ENCODE measurements at places on chromosomes 7 and 10. TPM values are rescaled to one million over a fixed set of nuclear protein-coding genes. Genes with fewer than 3 reads are reported as not detected.

The NKX1-2 gene
- total RNA-seq = 0.79 TPM

The NUTM2A gene
- 1.2 TPM for total RNA-seq

The OPN4 gene
- not detected for total RNA-seq

The POR gene
- 40.3 TPM for total RNA-seq

The MAGI2 gene
- 61.3 TPM for total RNA-seq

DNA sequence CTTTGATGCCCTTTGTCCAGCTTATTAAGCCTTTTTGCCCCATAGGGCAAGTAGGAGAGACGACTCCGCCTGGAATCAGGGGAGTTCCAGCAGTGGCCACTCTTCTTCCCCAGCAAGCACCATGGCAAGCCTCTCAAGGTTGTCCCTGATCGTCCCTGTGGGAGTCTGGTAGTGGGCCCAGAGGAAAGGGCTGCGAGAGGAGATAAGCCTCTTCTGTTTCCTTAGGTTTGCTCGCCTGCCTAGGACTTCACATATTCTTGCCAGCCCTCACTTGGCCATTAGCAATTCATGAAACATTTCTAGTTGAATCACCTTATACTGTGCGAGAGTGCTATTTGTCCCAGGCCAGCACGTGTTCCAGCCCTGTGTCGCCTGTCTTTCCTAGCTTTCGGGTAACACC is 47.8 kb upstream of the CPN1 start:
- no peak overlapping the region for H3K27ac ChIP-seq
- peaks cover 2% of the 10 kb centered on the region for H3K4me1 ChIP-seq
- H3K4me3 ChIP-seq = no peak overlapping the region
- DNase-seq = no peak
- H3K36me3 ChIP-seq = no peaks in the 10 kb centered on the region

- H3K27ac ChIP-seq = no peak overlapping the region
- no peaks in the 10 kb centered on the region for H3K27me3 ChIP-seq
- DNase-seq = no peak
- H3K4me3 ChIP-seq = no peak overlapping the region
Measured at GRCh38 chr7:86600506-86601290, 43.0 kb upstream of the GRM3 start.

- no peak for DNase-seq
- no peak overlapping the region for H3K27ac ChIP-seq
- H3K4me1 ChIP-seq = peaks cover 17% of the 10 kb centered on the region
- no peak overlapping the region for H3K4me3 ChIP-seq
- peaks cover 8% of the 10 kb centered on the region for H3K27me3 ChIP-seq
Measured at GRCh38 chr7:131103997-131104396, 223.7 kb upstream of the MKLN1 start.

GRCh38 chr7:29605671-29606070 is 42.0 kb downstream of the PRR15 start:
- no peaks in the 10 kb centered on the region for H3K4me1 ChIP-seq
- H3K4me3 ChIP-seq = no peak overlapping the region
- no peak overlapping the region for H3K27ac ChIP-seq

DNA sequence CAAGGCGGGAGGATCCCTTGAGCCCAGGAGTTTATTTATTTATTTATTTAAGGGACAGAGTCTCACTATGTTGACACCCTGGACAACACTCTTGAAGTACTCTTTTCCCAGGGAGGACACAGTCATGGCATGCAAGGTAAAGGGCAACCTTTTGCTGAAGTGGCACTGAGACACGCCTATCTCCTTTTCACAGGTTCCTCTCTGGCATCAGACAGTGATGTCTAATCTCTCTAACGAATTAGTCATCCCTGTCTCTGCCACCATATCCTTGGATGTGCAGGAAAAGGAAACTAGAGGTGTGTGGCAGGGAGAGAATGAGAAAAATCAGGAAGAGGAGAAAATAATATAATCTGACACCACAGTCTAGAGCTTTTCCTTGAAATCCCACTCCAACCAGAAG is 19.5 kb downstream of the CPVL start:
- H3K27ac ChIP-seq = no peak overlapping the region
- no peak for DNase-seq
- no peaks in the 10 kb centered on the region for H3K27me3 ChIP-seq
- no peaks in the 10 kb centered on the region for H3K4me1 ChIP-seq
- no peaks in the 10 kb centered on the region for H3K36me3 ChIP-seq
- H3K4me3 ChIP-seq = no peak overlapping the region

- no peak overlapping the region for H3K27ac ChIP-seq
- H3K36me3 ChIP-seq = no peaks in the 10 kb centered on the region
- H3K4me1 ChIP-seq = peaks cover 15% of the 10 kb centered on the region
- no peaks in the 10 kb centered on the region for H3K27me3 ChIP-seq
Measured at GRCh38 chr10:86160890-86161585, 205.6 kb downstream of the GRID1 start.

GRCh38 chr7:17661982-17662585 is 278.2 kb downstream of the SNX13 start:
- H3K4me3 ChIP-seq = no peak overlapping the region
- H3K27me3 ChIP-seq = no peaks in the 10 kb centered on the region
- DNase-seq = no peak
- peaks cover 6% of the 10 kb centered on the region for H3K4me1 ChIP-seq
- no peaks in the 10 kb centered on the region for H3K36me3 ChIP-seq

DNA sequence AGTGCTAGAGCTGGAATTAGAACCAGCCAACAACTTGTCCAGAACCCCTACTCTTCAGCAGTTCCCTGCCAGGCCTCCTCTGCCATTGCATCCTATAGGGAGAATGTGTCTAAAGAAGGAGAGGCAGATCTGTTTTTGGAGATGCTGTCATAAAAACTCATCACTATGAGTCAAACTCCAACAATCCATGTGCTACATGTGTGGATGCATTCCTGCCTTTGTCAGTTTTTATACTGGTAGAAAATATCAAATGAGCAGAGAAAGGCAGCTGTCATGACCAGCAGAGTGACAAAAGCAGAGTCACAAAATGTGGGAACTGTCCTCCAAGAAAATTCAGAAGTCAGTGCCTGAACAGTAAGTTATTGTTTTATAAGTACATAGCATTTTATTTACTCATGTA is 93.0 kb downstream of the ABLIM1 start:
- DNase-seq = no peak
- no peak overlapping the region for H3K27ac ChIP-seq
- no peak overlapping the region for H3K4me3 ChIP-seq
- no peaks in the 10 kb centered on the region for H3K36me3 ChIP-seq

GRCh38 chr10:47020471-47020870 is 109.2 kb downstream of the PTPN20 start:
- no peak overlapping the region for H3K4me3 ChIP-seq
- DNase-seq = no peak
- no peaks in the 10 kb centered on the region for H3K36me3 ChIP-seq

- H3K4me3 ChIP-seq = no peak overlapping the region
- H3K27me3 ChIP-seq = no peaks in the 10 kb centered on the region
- no peak overlapping the region for H3K27ac ChIP-seq
- H3K36me3 ChIP-seq = no peaks in the 10 kb centered on the region
- H3K4me1 ChIP-seq = no peaks in the 10 kb centered on the region
Measured at GRCh38 chr10:8985651-8986050, 931.2 kb downstream of the GATA3 start.

DNA sequence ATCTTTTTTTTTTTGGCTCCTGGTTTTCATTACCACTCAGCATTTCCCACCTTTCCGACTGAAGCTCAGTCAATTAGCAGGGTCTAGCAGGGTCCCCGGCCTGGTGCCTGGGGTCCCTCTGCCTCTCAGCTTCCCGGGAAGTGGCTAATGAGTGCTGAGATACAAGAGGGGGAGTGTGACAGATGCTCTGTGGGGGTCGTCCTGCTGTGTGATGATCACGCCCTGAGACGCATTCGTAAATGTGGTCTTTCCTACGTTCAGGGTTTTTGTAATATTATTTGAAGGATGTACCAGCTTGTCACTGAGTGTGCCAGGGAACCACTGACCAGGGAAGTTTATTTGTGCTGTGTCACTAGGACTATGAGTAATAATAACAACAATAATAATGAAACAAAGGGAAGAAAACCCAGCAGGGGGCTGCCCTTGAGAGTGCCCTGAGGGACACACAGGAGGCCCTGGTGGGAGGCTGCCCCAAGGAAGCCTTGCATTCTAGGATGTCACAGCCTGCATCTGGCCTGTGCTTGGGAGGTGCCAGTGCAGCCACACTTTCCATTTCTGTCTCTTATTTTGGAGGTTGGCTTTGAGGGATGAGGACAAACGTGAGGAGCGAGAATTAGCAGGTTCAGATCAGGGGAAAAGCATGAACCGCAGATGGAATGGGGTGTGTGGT is 337.8 kb downstream of the ADARB2 start:
- H3K36me3 ChIP-seq = peaks cover 4% of the 10 kb centered on the region
- DNase-seq = no peak
- no peak overlapping the region for H3K27ac ChIP-seq
- no peak overlapping the region for H3K4me3 ChIP-seq

GRCh38 chr10:34094146-34094696 is 720.9 kb downstream of the PARD3 start:
- no peak for DNase-seq
- no peaks in the 10 kb centered on the region for H3K4me1 ChIP-seq
- no peaks in the 10 kb centered on the region for H3K27me3 ChIP-seq
- H3K27ac ChIP-seq = no peak overlapping the region
- H3K4me3 ChIP-seq = no peak overlapping the region

DNA sequence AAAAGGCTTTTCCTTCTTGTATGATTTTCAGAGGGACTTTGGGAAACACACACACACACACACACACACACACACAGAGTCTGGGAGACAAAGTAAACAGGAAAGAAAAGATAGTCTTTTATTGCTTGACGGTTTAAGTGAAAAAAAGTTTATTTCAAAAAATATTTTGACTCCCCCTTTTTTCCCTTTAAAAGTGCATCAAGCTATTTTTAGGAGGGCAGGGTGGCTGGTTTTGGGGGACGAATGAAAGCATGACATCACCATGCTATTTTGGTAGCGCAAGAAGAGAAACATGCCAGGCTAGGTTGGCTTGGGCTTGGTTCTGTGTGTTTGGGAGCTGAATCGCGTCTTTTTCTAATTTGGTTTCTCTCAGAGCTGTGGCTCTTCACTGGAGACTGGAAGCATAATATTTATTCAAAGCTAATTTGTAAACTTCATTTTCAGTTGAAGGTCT is 129.2 kb downstream of the BAMBI start:
- H3K27me3 ChIP-seq = peaks cover 14% of the 10 kb centered on the region
- no peaks in the 10 kb centered on the region for H3K36me3 ChIP-seq
- H3K27ac ChIP-seq = no peak overlapping the region

- H3K27me3 ChIP-seq = no peaks in the 10 kb centered on the region
- H3K36me3 ChIP-seq = peaks cover 71% of the 10 kb centered on the region
- no peak overlapping the region for H3K27ac ChIP-seq
- H3K4me3 ChIP-seq = no peak overlapping the region
Measured at GRCh38 chr7:5294169-5294987, 11.6 kb downstream of the SLC29A4 start.

DNA sequence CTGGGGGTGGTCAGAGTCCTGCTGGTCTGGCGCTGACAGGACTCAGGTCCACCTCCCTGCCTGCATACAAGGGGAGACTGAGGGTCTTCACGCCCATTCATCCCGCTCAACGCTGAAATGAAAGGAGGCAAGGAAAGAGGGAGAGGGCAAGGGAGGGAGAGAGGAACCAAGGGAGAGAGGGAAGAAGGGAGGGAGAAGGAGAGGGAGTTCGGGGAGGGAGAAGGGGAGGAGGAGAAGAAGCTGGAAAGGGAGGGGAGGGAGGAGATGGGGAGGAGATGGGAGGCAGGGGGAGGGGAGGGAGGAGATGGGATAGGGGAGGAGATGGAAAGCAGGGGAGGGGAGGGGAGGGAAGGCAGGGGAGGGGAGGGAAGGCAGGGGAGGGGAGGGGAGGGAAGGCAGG is 69.4 kb upstream of the INPP5A start:
- H3K4me3 ChIP-seq = no peak overlapping the region
- no peaks in the 10 kb centered on the region for H3K27me3 ChIP-seq
- DNase-seq = no peak
- peaks cover 79% of the 10 kb centered on the region for H3K4me1 ChIP-seq
- peak overlapping the region; percentile 52 for H3K27ac ChIP-seq
- peaks cover 4% of the 10 kb centered on the region for H3K36me3 ChIP-seq

- H3K27me3 ChIP-seq = no peaks in the 10 kb centered on the region
- no peaks in the 10 kb centered on the region for H3K4me1 ChIP-seq
- H3K4me3 ChIP-seq = no peak overlapping the region
- H3K27ac ChIP-seq = no peak overlapping the region
Measured at GRCh38 chr10:48330269-48330668, 23.8 kb downstream of the MAPK8 start.

DNA sequence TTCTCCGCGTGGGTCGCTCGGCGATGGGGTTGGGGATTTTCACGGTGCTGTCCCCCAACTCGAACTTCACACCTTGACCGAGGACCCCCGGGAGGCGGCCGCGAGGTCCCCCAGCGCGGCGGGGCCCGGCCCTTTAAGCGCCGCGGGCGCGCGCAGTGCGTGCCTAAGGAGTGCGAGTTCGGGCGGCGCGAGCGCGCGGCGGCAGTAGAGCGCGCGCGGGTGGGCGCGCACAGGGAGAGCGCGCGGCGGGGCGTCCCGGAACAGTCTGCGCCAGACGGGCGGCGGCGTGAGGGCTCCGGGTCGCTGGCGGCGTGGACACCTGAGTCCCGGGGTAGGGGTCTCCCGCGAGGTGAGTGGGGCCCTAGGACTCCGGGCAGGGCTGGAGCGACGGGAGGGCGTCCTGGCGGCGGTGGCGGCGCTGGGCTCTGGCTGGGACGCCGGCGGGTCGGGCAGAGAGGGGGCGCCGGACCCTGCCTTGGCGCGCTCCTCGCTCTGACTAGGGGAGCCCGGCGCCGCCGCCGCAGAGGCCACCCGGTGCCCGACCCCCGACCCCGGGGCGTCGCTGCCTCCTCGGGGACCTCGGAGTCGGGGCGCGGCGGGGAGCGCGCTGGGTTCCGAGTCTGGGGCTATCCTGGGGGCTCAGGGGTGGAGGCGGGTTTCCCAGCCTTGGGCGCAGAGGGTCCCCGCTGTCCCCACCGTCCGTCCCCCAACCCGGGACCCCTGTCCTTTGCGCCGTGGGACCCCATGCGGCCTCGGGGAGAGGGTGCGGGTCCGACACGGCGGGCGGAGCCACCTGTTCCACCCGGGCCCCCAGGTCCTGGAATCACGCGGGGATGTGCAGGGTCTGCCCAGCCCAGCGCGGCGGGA is at the start of gene PROSER2:
Gene PROSER2 (plus strand): TSS at position 235 of the 867 bp plus-strand sequence. CDS start 28,722 bp downstream, outside the sequence.
- H3K27me3 ChIP-seq = peaks cover 8% of the 10 kb centered on the region
- H3K4me3 ChIP-seq = peak within 1 kb of the TSS; percentile 58

DNA sequence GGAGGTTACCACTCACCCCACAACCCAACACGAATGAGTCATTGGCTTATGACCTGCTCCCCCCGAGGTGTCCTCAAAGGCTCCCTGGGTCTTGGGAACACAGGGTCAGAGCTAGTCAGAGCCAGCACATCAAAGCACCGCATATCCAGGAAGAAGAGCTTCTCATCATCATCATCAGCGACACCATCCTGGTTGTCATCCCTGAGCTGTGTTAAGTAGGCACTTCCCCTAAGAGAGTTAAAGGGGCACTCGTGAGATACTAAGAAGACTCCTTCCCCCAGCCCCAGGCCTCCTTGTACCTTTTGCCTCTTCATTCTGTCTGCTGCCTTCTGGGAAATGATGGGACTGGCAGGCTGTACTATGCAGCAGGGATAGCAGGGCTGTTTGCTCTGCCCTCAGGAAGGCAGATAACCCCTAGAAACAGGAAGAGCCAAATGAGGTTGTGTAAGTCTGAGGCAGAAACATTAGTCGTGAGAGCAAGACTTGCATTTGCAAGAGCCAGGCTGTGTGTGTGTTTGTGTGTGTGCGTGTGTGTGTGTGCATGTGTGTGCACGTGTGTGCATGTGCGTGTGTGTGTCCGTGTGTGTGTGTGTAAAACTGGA is 11.1 kb upstream of the CPA1 start:
- no peak overlapping the region for H3K4me3 ChIP-seq
- peaks cover 64% of the 10 kb centered on the region for H3K4me1 ChIP-seq
- H3K36me3 ChIP-seq = no peaks in the 10 kb centered on the region
- DNase-seq = no peak
